ENCODE measurements at places on chromosomes 6 and 20. TPM values are rescaled to one million over a fixed set of nuclear protein-coding genes. Genes with fewer than 3 reads are reported as not detected.

The DEFB115 gene
- not detected for polyA plus RNA-seq

The OR2B6 gene
- not detected for polyA plus RNA-seq

The KIF6 gene
- polyA plus RNA-seq: 1.8 TPM

The SYNJ2 gene
- 8.4 TPM for polyA plus RNA-seq

The FAXC gene
- polyA plus RNA-seq: 1.3 TPM

The POU3F2 gene
- polyA plus RNA-seq: 0.11 TPM

The TRIM40 gene
- not detected for polyA plus RNA-seq

The IL20RA gene
- polyA plus RNA-seq: 30.6 TPM

The DDO gene
- 0.95 TPM for polyA plus RNA-seq

The C6orf15 gene
- not detected for polyA plus RNA-seq

The FGD2 gene
- polyA plus RNA-seq: 3.8 TPM

The NR2E1 gene
- not detected for polyA plus RNA-seq

The NOX3 gene
- not detected for polyA plus RNA-seq

The GNAS-AS1 gene
- polyA plus RNA-seq: 2.8 TPM

The ZNF165 gene
- 0.34 TPM for polyA plus RNA-seq

The CFAP61 gene
- 6.1 TPM for polyA plus RNA-seq

The BPIFA1 gene
- polyA plus RNA-seq: not detected

The CRISP2 gene
- polyA plus RNA-seq: not detected

All from forelimb muscle (tissue), 1 donor.